Heart right ventricle (tissue), 16 donors: ENCODE measurements at places on chromosomes 7 and 10. TPM values are rescaled to one million over a fixed set of nuclear protein-coding genes. Genes with fewer than 3 reads are reported as not detected.

GRCh38 chr7:90727412-90727811, 131.3 kb downstream of the CDK14 start:
- H3K27me3 ChIP-seq = no peaks in the 10 kb centered on the region
- DNase-seq = no peak
- no peak overlapping the region for H3K4me3 ChIP-seq
- no peaks in the 10 kb centered on the region for H3K36me3 ChIP-seq

DNA sequence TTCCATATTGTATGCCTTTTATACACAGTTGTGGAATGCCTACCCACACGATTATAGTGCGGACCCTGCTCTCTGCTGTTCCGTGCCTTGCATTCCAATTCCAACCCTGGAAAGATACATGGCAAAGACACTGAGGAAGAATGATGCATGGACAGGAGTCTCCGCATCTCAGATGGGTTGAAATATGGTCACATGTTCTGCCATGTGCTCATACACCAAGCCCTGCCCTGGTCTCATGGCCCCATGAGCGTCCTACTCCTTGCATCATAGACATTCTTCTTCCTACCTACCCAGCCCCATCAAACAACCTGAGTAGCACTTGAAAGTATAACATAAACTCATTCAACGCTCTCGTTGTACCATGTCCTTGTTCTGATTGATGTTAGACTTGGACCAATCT, 6.3 kb downstream of the SLC39A12 start:
- DNase-seq = no peak
- no peaks in the 10 kb centered on the region for H3K4me1 ChIP-seq

DNA sequence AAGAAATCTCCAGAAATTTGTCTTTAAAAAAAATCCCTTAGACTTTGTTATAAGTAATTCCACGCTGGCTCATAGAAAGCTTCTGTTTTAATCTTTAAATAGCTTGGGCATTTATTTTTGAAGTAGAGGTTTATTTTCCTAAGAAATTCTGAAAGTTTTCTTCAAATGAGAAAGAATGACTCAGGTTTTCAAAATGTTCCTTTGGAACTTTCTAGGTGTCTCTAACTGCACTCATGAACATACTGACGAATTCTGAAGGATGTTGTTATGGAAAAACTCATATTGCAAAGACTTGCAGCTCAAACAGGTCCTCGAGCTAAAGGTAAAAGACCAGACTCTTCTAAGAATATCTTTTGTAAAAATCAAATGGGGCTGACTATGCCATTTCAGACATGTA, 10.7 kb downstream of the DGKI start:
- no peaks in the 10 kb centered on the region for H3K4me1 ChIP-seq
- H3K4me3 ChIP-seq = no peak overlapping the region

- no peaks in the 10 kb centered on the region for H3K27me3 ChIP-seq
- no peak overlapping the region for H3K4me3 ChIP-seq
- H3K27ac ChIP-seq = no peak overlapping the region
- no peaks in the 10 kb centered on the region for H3K36me3 ChIP-seq
These were observed 114.8 kb downstream of the JAZF1 start for GRCh38 chr7:28065721-28066285.

DNA sequence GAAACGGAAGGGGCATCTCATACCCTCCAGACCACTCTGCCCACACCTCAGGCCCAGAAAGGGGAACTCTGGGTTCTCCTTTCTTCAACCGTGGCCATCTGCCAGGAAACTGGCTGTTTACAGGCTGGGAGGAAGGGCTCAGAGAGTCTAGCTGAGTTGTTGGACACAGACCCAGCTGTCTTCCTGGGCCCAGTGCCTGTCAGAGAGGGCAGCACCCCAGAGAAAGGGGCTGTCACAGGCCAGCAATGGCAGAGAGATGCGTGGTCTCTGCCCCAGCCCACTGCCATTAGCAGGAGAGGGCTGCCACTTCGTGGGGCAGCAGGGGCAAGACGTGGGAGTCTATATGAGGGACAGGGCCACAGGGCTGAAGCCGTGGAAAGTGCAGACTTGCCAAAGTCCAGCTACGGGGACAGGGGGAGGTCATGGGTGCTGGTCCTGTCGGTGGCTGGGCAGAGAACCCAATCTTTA, 11.0 kb downstream of the GRID1 start:
- no peaks in the 10 kb centered on the region for H3K27me3 ChIP-seq
- no peaks in the 10 kb centered on the region for H3K36me3 ChIP-seq
- DNase-seq = peak; percentile 44

DNA sequence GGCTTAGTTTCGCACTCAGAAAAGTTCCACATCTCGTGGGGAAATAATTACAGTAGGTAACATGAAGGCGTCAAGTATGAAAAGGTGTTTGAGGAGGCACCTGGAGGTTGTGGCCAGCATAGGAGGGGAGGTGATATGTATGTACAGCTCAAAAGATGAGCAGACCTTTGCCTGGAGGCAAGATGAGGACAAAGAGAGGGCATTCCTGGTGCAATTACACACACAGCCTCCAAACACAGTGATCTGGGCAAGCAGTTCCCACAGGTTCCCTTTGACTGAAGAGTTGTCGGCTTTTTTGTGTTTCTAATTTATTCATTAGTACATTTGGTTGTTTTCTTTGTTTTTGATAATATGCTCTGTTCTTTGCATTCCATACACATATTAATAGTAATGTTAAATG, 46.9 kb downstream of the CDK14 start:
- no peaks in the 10 kb centered on the region for H3K36me3 ChIP-seq
- DNase-seq = no peak
- H3K27me3 ChIP-seq = no peaks in the 10 kb centered on the region
- no peak overlapping the region for H3K4me3 ChIP-seq

- no peak overlapping the region for H3K27ac ChIP-seq
- no peak for DNase-seq
- no peaks in the 10 kb centered on the region for H3K36me3 ChIP-seq
- peaks cover 30% of the 10 kb centered on the region for H3K27me3 ChIP-seq
- H3K4me1 ChIP-seq = no peaks in the 10 kb centered on the region
These were observed 61.6 kb upstream of the KCNMA1 start for GRCh38 chr10:77699080-77699645.

GRCh38 chr7:137325927-137326326, 17.6 kb downstream of the PTN start:
- H3K27ac ChIP-seq = no peak overlapping the region
- no peak overlapping the region for H3K4me3 ChIP-seq
- no peaks in the 10 kb centered on the region for H3K36me3 ChIP-seq
- no peaks in the 10 kb centered on the region for H3K27me3 ChIP-seq
- no peak for DNase-seq

- no peaks in the 10 kb centered on the region for H3K27me3 ChIP-seq
- H3K27ac ChIP-seq = no peak overlapping the region
- no peak for DNase-seq
- H3K4me3 ChIP-seq = no peak overlapping the region
- H3K4me1 ChIP-seq = peaks cover 10% of the 10 kb centered on the region
These were observed 45.5 kb upstream of the TMEM140 start for GRCh38 chr7:135102372-135102771.

DNA sequence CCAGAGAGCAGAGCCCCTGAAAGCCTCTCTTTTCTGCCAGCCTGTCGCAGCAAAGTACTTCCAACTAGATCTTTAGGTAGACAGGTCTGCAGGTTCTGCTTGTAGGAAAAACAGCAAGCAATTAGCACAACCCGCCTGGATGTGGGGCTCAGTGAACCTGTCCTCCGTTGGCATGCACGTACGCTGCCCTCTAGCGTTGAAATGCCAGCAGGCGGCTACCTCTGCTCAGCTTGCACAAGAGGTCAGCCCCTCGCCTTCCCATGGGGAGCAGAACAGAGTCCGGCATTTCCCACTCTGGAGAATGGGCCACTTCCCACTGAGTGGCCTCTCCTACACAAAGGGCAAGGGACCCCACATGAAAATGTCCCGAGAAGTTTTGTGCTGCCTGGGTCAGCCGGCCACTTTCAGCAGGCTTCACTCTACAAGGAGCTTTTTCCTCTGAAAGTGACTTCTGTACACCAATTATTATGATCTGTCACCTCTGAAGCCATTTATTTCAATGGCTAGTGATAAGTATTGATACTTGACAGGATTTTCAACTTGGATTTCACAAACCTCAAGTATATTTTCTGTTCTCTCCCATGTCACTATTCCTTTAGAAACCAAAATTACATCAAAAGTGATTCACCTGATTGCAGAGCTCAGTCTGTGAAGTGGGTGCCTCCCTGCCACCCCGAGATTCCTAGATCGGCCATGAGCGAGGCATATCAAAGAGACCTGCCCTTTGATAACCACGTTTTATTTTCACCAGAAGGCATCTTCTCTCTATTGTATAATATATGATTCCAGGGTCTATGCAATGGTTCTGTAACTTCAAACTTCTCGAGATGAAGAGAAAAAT, 56.7 kb downstream of the JCAD start:
- no peaks in the 10 kb centered on the region for H3K36me3 ChIP-seq
- peak; percentile 68 for DNase-seq
- H3K4me3 ChIP-seq = no peak overlapping the region
- H3K27me3 ChIP-seq = peaks cover 2% of the 10 kb centered on the region

- H3K27me3 ChIP-seq = no peaks in the 10 kb centered on the region
- no peaks in the 10 kb centered on the region for H3K36me3 ChIP-seq
- H3K27ac ChIP-seq = no peak overlapping the region
- DNase-seq = no peak
These were observed 486.3 kb upstream of the PCDH15 start for GRCh38 chr10:55287346-55287745.

DNA sequence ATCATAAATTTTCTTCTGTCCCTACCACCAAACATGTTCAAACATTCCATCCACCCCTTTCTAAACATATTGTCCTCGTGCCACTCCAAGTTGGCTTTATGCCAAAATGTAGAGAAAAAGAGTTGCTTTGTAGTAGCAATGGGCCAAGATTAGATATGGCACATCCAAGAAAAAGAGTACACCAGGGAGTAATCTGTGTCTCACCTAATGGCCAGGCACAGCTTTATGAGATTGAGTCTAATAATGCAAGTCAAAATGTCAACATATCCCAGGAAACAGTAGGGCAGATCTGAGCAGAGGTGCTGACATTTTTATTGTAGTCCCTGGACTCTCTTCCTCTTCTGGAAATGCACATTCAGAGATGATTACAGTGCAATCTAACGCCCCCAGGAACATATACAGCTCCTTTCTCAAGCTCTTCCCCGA, 5.7 kb upstream of the OR6V1 start:
- no peak for DNase-seq
- H3K36me3 ChIP-seq = no peaks in the 10 kb centered on the region

DNA sequence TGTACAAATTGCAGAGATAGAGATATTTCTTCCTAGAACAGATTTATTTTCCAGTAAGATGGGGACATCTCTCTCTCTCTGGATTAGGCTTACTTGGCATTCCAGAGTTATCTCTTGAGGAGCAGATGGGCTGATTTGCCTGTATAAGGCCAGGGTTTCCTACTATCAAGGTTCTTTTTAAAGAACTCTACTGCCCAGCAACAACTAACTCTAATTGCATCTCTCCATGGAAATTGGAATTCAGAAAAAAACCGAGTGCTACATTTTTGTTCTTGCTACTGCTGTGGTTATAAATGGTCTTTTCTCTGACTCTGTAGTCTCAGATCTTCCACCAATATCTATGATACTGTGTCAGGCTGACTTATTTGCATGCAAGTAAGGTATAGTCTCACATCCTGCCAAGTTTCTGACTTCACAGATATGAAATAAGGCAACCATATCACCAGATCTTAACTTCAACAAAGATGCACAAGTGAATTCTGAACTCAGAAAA, 161.1 kb downstream of the CRPPA start:
- H3K4me1 ChIP-seq = no peaks in the 10 kb centered on the region
- H3K36me3 ChIP-seq = no peaks in the 10 kb centered on the region
- no peak overlapping the region for H3K4me3 ChIP-seq
- DNase-seq = no peak
- H3K27ac ChIP-seq = no peak overlapping the region
- H3K27me3 ChIP-seq = no peaks in the 10 kb centered on the region

- peaks cover 61% of the 10 kb centered on the region for H3K27me3 ChIP-seq
- no peak for DNase-seq
- peaks cover 15% of the 10 kb centered on the region for H3K4me1 ChIP-seq
- H3K27ac ChIP-seq = no peak overlapping the region
These were observed 2.9 kb downstream of the FGFR2 start for GRCh38 chr10:121595351-121595805.

GRCh38 chr10:130480491-130480890, 344.3 kb downstream of the GLRX3 start:
- H3K36me3 ChIP-seq = no peaks in the 10 kb centered on the region
- no peaks in the 10 kb centered on the region for H3K4me1 ChIP-seq
- no peak for DNase-seq
- H3K27me3 ChIP-seq = no peaks in the 10 kb centered on the region

DNA sequence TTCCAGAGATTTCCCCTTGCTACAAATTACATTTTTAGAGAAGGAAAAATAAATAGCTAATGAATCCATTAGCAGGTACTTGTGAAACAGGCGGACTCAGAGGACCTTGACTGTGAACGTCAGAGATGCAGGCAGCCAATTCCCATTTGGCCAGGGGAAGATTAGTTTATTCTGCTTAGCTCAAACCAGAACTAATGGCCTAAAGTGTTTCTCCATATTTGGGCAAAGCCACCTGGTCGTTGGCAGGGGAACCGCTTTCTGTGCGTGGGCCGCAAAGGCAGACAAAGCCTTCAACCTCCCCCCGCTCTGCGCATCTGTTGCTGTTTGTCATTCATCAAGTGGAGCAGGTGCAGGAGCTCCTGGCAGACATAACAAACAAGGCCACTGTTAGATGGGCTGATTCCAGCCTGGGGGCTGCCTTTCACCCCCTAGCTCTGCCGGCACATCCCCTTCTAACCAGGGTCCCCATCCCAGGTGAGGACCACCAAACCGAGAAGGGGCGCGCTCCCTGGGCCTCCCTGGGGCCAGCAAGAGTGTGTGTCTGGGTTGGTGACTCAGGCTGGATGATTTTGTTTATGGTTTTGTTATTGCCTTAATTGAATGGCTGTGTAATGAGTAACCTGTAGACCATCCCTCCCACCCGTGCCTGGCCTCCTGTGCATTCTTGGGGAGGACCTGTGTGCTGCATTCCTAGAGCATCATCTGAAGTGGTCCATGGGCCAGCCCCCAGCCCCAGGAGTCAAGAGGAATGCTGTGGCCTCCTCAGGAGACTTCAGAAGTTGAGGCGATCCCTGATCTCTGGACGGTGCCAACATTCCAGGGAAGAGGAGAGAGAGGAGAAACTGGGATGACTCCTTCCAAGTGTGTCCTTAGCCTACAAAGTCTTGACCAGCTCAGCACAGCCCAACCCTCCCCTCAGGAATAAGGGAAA, 14.5 kb upstream of the CPA1 start:
- DNase-seq = no peak
- H3K27ac ChIP-seq = no peak overlapping the region
- no peaks in the 10 kb centered on the region for H3K27me3 ChIP-seq
- no peak overlapping the region for H3K4me3 ChIP-seq
- no peaks in the 10 kb centered on the region for H3K36me3 ChIP-seq

The PCLO gene
- 2.1 TPM for total RNA-seq

The BMPER gene
- total RNA-seq = 3.3 TPM

The AGAP9 gene
- 1.4 TPM for total RNA-seq

The MICALL2 gene
- 5.3 TPM for total RNA-seq

The RARRES2 gene
- 11.5 TPM for total RNA-seq

The MORN4 gene
- total RNA-seq = 12.3 TPM

The SCART1 gene
- total RNA-seq = 0.39 TPM

The FGL2 gene
- 12.1 TPM for total RNA-seq

The ZNF117 gene
- total RNA-seq = 2.7 TPM

The PTPN20 gene
- total RNA-seq = 28.1 TPM

The PHYH gene
- 149 TPM for total RNA-seq
